ENCODE measurements at places on chromosomes 2 and 18.

GRCh38 chr2:207930747-207931146 lies 94.6 kb downstream of the PLEKHM3 start:
- DNase-seq: no peak

- DNase-seq: no peak
These were observed 18.7 kb downstream of the TMEM178A start for GRCh38 chr2:39684464-39684863.

- no peak for DNase-seq
These were observed 3.6 kb downstream of the DPP4 start for GRCh38 chr2:162070228-162070936.

- DNase-seq: no peak
These were observed 55.4 kb upstream of the RMP24 start for GRCh38 chr18:35917043-35917442.

DNA sequence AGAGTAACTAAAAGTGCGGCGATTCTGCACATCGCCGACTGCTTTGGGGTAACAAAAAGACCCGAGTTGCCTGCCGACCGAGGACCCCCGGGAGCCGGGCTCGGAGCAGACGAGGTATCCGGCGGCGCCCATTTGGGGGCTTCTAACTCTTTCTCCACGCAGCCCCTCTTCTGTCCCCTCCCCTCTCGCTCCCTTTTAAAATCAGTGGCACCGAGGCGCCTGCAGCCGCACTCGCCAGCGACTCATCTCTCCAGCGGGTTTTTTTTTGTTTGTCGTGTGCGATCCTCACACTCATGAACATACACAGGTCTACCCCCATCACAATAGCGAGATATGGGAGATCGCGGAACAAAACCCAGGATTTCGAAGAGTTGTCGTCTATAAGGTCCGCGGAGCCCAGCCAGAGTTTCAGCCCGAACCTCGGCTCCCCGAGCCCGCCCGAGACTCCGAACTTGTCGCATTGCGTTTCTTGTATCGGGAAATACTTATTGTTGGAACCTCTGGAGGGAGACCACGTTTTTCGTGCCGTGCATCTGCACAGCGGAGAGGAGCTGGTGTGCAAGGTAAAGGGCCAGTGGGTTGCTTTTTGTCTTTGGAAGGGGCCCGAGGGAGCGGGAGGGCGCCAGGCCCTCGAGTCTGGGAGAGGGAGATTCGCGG lies 1.4 kb downstream of the TRIB2 start:
- DNase-seq: no peak

GRCh38 chr2:43631618-43632317 lies 5.3 kb upstream of the PLEKHH2 start:
- no peak for DNase-seq

- no peak for DNase-seq
These were observed 37.2 kb upstream of the ID2 start for GRCh38 chr2:8644605-8645175.

DNA sequence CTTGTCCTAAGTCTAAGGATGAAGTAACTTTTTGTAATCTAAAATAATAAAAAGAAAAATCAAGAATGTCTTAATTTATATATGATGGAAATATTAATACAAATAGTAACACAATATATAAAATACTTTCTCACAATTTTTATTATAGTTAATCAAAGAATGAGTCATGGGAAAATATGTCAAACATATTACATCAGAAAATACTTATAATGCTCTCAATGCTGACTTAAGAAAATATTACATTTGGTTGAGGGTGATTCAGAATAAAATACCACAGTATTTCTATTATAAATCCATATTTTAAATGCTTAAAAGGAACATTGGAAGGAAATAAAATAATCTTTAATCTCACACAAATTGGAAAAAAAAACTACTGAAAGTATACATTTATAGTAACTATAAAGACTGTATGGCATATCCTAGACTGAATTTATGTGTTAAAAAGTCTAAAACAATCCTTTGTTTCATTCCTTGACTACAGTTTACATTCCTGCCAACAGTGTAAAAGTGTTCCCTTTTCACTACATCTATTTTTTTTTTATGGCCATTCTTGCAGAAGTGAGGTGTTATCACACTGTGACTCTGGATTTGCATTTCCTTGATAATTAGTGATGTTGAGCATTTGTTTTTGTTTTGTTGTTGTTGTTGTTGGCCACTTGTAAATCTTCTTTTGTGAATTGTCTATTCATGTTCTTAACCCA lies 1573.5 kb upstream of the ACVR2A start:
- no peak for DNase-seq

GRCh38 chr2:132754392-132754791 lies 84.4 kb upstream of the LYPD1 start:
- no peak for DNase-seq

DNA sequence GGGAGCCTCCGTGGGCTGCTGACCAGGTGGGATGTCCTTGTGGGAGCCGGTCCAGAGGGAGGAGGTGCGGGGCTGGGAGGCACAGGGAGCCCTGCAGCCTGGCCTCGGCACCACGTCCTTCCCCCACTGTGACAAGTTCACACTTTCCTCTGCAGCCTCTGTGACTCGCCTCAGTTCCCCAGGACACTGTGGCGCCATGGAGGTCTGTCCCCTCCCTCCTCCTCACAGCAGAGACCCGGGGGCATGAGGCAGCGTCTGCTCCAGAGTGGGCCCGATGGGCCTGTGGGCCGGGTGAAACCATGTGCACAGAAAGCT lies 27.3 kb upstream of the KCNG2 start:
- no peak for DNase-seq

GRCh38 chr2:160516547-160517365 lies 23.1 kb upstream of the RBMS1 start:
- no peak for DNase-seq

GRCh38 chr2:12948231-12948960 lies 231.7 kb downstream of the TRIB2 start:
- DNase-seq: no peak

GRCh38 chr2:29518010-29518409 lies 402.8 kb downstream of the CLIP4 start:
- DNase-seq: no peak

GRCh38 chr2:113823716-113824595 lies 65.9 kb upstream of the ACTR3 start:
- no peak for DNase-seq

DNA sequence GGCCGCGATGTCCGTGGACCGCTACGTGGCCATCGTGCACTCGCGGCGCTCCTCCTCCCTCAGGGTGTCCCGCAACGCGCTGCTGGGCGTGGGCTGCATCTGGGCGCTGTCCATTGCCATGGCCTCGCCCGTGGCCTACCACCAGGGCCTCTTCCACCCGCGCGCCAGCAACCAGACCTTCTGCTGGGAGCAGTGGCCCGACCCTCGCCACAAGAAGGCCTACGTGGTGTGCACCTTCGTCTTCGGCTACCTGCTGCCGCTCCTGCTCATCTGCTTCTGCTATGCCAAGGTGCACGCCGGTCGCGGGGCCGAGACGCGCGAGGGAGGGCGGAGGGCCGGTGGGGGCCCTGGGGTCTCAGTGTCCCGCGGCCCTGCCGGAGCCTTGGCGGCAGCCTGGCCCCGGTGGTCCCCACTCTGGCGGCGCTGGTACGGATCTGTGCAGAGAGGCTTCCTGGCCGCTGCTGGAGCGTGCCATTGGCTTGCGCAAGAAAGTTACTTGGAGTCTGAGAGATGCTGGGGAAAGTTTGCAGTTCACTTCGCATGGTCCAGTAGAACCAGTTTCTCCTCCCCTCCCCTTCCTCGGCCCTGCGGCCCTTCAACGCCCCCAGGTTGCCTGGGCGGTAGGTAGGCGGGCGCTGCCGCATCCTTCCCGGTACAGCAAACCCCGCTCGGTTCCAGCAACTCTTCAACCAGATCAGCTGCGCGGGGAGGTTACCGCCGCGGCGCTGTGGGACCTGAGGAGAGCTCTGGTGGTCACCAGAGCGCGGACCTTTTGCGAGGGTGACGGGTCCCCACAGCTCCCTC lies 1.5 kb downstream of the GALR1 start:
- no peak for DNase-seq

DNA sequence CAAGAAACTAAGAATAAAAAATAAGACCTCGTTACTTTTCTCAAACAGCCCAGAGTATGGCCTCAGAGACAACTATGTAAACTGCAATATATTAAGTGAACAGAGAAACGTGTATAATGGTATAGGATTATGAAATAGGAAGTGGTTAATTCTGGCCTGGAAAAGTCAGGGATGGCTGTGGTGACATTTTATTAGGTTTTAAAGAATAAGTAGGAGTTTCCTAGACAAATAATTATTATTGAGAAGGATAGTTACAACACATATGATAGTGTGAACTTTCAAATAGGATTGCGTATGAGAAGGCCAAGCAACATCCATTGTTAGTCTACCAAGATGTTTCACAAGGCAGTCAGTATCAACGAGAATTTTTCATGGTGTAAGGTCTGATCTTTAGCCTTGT lies 244.1 kb downstream of the LPIN1 start:
- DNase-seq: no peak

- no peak for DNase-seq
These were observed 9.4 kb downstream of the CYP26B1 start for GRCh38 chr2:72138011-72138881.

GRCh38 chr2:14761118-14761517 lies 128.6 kb downstream of the LRATD1 start:
- no peak for DNase-seq

DNA sequence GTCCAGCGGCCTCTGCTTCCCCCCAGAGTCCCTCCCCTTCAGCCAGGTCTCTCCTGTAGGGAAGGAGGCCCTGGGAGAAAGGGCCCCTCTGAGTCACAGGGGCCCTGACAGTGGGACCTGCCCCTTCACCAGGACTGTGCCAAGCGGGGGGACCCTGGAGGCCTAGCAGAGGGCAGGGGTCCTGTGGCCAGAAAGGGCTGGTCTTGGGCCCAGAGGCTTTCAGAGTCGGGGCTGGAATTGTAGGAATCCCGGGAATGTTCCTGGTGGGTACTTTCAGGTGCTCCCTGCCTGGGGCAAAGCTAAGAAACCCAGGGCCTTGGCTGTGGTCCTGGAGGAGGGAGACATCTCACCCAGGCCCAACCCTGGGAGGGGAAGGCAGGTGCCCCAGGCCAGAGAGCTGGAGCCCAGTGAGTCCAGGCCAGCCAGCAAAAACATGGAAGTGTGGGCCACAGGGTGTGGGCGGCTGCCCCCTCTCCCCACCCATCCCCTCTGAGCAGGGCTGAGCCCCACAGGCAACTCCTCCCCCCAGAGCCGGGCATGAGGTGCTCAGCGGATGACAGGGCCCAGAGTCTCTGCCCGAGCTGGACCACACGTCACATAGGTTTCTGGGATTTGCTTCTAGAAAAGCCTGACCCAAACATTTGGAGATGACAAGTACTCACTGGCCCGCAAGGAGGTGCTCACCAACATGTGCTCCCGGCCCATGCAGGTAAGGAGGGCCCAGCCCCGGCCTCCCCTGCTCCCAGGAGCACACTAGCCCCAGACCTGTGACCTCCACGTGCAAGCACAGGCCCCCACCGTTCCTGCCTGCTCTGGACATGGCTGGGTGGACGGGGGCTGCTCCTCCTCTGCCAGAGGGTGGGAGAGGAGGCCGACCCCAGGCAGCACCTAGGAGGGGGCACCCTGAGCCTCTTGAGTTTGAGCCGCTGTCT lies 48.2 kb upstream of the ALPP start:
- DNase-seq: no peak

GRCh38 chr2:166127217-166128155 lies at the start of gene SCN1A:
TSS of gene SCN1A (minus strand) at chr2:166128020. CDS start at chr2:166073621, 54,399 bp downstream.
- DNase-seq: no peak

DNA sequence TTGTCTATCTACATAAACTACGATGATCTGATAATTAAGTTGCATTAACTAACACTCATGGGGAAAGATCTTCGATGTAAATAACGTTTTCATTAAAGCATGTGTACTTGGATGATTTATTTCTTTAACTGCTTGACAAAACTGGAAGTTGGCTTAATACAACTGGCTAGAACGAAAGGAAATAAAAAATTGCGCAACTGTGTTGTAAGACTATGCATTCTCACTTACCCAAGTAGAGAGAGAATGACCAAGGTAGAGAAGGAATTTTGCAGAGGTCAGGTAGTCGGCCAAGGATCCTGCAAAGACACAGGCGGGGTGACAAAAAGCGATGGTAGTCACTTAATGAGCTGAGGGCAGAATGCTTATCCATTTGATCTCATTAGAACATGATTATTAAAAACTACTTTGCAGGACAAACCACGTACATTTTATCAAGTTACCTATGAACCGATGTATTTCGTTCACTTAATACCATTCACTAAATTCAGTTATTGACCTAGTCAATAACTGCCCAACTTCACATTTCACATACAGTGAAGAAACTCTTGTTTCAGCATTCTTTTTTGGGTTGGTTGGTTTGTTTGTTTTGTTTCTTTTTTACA lies 900 bp downstream of the SLC40A1 start:
- DNase-seq: no peak

DNA sequence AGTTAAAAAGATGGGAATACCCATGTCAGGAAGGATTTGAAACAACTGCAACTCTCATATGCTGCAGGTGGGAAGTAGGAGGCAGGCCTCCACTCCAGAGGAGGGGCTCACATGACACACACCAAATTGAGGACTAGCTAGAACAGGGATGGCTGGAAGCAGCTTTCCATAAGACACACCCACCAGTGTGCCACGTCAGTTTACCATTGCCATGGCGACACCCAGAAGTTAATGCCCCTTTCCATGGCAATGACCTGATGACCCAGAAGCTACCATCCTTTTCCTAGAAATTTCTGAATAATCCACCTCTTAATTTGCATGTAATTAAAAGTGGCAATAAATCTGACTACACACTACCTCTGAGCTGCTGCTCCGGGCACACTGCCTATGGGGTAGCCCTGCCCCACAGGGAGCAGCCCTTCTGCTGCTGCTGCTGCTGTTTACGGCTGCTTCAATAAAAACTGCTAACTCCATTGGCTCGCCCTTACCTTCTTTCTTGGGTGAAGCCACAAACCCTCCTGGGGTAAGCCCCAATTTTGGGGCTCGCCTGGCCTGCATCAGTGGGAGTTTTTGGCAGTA lies 89.4 kb downstream of the RRM2 start:
- DNase-seq: no peak
